ENCODE measurements at places on chromosomes 5 and 9.

GRCh38 chr5:100275631-100276030 is 259.5 kb upstream of the FAM174A start:
- DNase-seq, result no peak

DNA sequence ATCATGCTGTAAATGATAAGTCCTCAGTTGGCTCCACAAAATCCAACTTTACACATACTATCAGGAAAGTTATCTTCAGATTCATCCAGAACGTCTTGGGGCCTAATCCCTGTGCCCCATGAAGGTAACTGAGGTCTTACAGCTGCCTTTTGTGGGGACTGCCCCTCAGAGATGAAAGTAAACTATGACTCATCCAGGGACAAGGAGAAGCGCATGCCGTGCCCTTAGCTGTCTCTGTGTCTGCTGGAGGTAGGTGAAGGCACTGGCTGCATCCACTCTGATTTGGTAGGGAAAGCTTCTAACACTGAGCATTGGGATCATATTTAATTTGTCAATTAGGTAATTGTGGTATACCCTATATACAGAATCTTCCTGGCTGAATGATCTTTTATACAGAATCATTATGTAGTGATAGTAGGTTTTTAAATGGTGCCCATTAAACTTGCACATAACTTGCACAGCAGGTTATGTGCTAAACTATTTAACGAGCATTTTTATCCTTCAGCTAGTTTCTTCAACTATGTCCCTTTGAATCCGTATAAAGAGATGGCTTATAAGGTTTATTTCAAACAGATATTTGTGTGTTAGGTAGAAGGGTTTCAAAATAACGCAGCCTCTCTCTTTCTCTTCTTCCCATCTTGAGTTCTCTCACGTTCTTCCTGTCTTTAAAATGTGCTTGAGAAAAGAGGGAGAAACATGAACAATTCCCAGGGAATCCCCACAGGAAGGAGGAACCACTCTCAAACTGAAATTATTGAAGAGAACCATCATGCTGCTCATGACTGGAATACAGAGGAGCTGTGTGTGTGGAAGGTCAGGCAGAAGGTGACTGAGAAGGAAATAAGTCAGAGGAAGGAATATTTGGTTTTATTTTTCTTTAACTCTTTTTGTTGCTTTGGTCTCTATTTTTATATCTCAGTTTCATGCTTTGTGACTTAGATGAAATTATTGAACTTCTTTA is 250.9 kb downstream of the CD180 start:
- no peak for DNase-seq

DNA sequence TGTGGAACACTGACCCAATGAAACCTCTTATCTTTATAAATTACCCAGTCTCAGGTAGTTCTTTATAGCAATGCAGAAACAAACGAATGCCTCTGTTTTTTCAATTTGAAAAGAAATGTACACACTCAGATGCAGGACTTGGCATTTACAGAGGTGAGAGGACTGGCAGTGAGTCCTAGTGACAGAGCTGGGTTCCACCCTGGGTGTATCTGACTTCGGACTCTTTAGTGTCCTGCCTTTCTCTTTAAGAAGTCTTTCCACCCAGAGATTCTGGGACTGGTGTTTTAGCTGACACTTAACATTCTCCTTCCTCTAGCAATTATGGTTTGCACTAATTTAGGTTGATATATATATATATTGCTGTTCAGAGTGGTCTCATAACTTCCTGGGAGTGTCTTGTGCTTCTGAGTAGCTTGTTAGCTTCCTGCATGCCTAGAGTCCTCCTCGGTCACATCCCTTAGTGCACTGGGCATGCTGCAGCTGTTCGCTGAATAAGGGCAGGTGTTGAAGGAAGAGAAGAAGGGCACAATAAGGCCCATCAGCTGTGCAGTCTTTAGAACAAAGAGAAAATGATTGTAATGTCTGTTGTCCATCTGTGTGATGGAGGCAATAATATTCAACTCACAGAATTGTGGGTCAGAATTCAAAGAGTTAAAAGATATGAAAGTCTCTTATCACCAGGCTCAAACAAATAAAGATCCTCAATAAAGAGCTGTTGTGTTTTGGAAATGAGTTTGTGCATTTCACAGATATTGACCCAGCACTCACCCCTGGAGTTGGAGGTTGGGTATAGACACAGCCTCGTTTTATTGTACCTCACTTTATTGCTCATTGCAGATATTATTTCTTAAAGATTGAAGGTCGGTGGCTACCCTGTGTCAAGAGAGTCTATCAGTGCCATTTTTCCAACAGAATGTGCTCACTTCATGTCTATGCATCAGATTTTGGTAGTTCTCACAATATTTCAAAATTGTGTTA is 187.1 kb downstream of the TRIM32 start:
- no peak for DNase-seq

GRCh38 chr5:90111364-90112032 is 298.1 kb downstream of the CETN3 start:
- no peak for DNase-seq

DNA sequence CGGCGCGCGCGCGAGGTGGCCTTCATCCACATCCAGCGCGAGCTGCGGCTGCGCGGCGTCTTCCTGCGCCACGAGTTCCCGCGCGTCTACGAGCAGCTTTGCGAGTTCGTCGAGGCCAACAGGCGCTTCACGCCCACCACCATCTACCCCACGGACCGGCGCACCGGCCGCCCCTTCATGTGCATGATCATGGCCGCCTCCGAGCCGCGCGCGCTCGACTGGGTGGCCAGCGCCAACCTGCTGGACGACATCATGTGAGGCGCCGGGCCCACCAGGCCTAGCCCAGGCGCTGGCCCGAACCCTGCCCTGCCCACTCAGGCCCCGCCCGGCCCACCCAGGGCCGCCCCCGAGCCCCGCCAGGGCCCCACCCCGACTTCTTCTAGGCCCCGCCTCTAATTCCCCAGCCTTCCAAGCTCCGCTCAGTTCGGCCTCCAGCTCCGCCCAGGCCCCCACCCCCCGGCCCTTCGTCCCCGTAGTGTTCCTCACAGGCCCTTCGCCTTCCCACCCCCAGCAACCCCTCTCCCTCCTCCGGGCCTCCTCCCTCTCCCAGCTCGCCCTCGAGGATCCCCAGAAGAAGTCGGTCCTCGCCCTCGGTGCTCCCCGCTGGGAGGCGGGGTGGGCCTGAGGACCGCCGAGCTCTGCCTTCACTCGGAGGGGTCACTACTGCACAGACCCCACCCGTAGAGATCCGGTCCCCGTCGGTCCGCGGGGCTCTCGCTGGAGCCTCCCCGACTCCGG is 2.0 kb upstream of the PHPT1 start:
- no peak for DNase-seq

DNA sequence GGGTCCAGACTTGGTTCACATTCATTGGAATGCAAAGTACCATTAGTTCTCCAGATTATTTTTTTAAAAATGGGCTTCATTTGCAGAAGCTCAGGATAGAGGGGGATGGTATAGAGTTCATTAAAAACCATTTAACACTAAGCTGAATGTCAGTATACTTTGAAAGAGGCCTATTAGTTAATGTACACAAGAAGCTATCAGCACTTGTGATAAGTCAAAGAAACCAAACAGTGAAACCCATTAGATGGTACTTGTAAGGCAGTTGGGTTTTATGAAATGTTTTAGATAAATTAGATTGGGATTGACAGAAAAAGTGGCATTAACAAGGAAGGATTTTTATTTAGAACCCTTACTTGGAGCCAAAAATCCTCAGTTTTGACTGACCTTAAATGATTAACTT is 229.2 kb upstream of the MPDZ start:
- DNase-seq, result no peak

GRCh38 chr5:60262576-60263295 is 369.2 kb upstream of the PDE4D start:
- DNase-seq, result no peak

DNA sequence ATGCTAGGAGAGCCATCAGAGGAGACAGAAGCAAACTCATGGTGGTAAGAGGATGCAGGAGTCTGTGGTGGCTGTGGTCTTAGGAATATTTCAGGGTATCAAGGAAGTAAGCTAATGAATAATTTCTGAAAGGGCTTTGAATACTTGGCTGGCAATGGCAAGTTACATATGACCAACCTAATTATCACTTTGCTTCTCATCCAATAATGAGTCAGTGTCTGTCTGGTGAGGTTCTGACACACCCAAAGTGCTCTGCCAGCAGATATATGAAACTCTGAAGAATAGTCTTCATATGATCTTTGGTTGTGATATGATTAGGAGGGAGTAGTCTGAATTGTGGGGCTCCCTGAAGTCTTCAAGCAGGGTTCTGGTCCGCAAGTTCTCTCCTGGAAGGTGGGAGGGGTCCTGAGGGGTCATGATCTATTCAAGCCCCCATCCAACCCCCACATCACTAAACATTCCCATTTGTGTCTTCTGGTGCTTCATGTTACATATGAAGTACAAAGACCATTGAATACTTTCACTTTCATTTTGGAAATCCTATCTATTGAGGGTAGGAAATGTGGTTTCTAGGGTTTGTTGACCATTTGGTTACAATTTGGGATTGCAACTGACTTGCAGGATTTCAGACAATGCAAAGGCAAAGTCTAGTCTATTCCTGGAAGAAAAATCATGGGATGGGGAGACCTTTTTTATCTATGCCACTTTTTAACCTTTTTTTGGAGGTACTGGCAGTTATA is 199.9 kb upstream of the CDKN2B start:
- no peak for DNase-seq

DNA sequence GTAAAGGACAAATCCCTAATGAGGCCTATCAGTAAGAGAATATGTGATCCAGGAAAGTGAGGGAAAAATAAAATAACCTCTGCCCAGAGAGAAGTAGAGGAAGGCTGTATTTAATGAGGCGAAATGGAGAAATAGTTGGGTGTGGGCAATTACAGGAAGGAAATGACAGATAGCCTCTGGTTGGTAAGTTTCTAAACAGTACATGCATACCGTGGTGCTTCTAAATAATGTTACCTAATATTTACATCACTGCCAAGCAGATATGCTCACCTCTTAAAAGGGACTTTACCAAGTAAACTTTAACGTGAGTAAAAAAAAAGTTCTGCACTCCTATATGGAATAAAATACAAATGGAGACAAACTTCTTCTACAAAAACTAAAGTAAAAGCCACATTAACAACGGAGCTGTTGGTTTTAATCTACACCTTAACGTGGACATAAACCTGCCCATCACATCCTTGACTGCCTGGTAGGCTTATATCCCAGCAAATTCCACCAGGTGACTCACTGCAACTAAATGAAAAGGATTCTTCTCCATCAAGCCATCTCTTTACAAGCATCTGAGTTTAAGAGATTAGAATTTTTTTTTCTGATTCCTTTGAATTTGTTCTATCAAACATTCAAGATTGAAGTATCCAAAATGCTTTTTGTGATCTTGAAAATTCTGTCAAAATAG is 12.4 kb downstream of the NFIL3 start:
- no peak for DNase-seq

DNA sequence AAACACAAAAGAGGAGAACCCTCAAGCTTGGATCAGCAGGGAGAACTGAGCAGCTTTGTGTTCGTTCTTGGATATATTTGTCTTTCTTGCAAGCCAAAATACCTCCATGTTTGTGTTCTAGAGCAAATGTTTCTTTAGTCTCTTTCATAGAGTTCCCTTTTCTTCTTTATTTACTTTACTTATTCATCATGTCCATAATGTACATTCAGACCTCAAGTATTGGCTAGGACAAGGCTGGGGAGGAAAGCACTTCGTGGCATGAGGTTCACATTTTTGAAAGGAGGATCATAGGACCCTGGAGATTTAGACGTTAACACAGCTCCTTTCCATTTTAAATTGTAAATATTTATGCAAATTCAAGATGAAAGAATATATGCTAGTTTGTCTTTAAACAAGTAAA is 590.2 kb upstream of the MEF2C start:
- DNase-seq, result no peak

DNA sequence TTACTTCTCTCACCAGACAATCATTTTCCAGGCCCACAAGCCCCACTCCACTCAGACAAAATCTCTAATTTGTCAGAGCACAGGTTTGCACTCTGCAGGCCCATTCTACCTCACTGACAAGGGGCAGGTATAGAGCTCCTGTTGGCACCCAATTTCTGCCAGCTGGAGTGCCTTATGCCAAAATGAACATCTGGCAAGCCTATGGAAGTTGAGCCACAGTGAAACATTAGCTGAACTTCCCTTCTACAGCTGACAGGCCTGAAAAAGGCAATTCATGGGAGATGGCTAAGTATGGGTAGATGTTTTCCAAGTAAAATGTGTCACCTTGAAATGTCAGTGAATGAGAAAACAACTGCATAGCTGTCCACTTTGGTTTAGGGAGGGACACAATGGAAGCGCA is 87.0 kb downstream of the SPOCK1 start:
- DNase-seq, result no peak

GRCh38 chr5:158838781-158839180 is 260.9 kb downstream of the EBF1 start:
- no peak for DNase-seq

DNA sequence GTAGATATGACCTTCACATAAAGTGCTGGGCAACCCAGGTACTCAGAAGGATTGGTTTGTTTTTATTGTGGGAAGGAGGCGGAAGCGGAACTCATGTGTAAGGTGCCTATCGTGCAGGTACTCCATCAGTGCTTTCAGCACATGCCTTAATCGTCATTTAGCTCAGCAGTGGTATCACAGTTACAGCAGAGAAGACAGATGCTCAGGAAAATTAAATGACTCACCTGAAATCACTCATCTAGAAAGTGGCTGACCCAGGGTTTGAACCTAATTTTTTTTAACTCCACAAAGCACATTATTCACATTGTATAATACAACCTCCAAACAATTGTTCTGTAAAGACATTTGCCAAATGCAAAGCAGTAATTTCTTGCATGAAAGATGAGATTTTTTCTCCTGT is 2.2 kb downstream of the C5orf46 start:
- DNase-seq, result no peak

GRCh38 chr5:81883371-81883770 is 88.5 kb upstream of the ATG10 start:
- no peak for DNase-seq

DNA sequence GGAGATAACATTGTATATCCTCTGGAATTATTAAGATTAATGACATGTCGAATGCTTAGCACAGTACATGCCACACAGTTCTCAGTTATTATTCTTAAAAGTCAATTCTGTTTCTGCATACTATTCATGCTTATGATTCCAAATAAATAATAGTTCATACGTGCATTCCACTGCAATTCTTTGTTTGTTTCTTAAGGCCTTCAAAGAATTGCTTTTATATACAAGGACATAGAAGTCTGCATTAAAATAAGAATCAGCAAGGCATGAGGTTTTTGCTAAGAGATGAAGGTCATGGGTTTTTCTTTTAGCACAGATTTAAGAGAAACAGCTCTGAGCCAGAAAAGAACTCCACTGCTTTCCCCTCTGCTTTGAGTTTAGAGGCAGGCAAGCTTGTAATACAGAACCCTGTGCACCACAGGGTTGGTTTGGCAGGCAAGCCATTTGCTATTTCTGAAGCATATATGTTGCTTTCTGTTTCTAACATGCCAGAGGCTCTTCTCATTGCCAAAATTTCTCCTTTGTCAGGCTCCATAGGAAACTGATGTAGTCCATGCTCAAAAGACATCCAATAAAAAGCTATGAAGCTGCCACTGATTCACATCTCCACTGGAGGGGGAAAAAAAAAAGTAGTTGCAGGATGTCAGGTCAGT is 420.6 kb upstream of the TYRP1 start:
- no peak for DNase-seq

DNA sequence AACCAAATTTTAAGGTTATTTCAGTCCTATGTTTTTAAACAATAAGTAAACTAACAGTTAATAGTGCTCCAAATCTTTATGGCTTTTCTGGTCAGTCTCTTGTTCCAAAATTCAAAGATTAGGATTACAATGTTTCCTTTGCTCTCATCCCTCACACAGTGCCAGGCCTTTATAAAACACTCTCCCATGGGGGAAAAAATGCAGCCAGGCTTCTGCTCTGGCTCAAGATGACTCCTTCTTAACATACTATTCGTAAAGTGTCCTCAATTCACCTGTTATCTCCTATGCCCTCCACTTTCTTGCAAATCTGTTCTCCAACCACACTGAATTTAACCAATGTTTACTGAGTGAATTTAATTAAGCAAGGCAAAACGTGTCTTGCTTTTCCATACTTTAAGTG is 1.4 kb downstream of the CEP120 start:
- no peak for DNase-seq
